CD14-positive monocyte (primary cell): ENCODE measurements at places on chromosomes 5 and 9.

- DNase-seq = no peak
Measured at GRCh38 chr5:172925336-172925948, 33.8 kb upstream of the RPL26L1 start.

DNA sequence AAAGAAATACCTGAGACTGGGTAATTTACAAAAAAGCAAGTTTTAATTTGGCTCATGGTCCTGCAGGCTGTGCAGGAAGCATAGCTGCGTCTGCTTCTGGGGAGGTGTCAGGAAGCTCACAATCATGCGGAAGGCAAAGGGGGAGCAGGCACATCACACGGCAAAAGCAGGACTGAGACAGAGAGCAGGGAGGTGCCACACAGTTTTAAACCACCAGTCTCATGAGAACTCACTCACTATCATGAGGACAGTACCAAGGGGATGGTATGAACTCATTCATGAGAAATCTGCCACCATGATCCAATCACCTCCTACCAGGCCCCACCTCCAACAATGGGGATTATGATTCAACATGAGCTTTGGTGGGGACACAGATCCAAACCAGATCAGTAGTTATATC lies 96.2 kb downstream of the OSTF1 start:
- DNase-seq = no peak

DNA sequence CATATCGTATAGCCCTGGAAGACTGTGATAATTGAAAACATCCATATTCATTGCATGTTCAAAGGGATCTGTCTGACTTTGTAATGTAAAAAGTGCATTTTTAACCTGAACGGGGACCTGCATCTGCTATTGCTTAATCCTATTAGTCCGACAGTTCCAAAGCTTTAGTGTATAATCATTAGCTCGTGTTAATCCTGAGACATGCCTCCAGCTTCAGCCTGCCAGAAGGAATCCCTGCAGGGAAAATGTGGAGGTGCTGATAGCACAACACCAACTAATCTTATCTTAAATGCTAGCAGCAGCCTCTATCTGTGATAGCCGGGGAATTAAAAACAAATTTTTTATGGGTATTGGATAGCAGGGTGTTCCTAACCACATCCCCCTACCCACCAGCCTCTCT lies 495.2 kb downstream of the TLE4 start:
- no peak for DNase-seq

- no peak for DNase-seq
Measured at GRCh38 chr9:92155221-92155620, 40.0 kb upstream of the SPTLC1 start.

GRCh38 chr5:180001136-180001535 lies 70.4 kb downstream of the RNF130 start:
- no peak for DNase-seq

DNA sequence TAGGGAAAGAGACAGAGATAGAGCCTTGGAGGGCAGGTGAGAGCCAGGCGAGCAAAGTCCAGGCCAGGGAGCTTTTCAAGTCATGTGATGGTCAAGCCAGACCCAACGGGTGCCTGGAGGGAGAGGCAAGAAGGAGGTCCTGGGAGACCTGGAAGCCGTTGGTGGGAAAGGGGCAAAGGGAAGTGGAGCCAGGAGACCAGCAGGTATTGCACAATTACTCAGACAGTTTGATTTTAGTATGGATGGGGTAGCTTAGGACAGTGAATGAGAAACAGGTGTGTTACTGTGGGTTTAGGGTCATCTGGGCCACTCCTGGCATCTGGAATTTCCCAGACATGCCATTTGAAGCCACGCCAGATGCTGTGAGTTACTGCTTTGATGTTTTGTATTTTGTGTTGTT lies 5.1 kb downstream of the SECISBP2 start:
- no peak for DNase-seq

- no peak for DNase-seq
Measured at GRCh38 chr9:35852267-35852815, 17.9 kb downstream of the OR13J1 start.

GRCh38 chr5:156927545-156927944 lies 35.5 kb downstream of the TIMD4 start:
- no peak for DNase-seq

- no peak for DNase-seq
Measured at GRCh38 chr5:32307769-32308194, 5.0 kb downstream of the MTMR12 start.

- DNase-seq = no peak
Measured at GRCh38 chr5:158154226-158155005, 295.5 kb upstream of the CLINT1 start.

GRCh38 chr5:26674846-26675245 lies 363.5 kb downstream of the CDH9 start:
- DNase-seq = no peak

GRCh38 chr5:17218353-17219005 lies 1.0 kb downstream of the BASP1 start:
- DNase-seq = peak; percentile 72

- DNase-seq = peak; percentile 31
Measured at GRCh38 chr5:78591972-78592700, 56.4 kb downstream of the LHFPL2 start.

DNA sequence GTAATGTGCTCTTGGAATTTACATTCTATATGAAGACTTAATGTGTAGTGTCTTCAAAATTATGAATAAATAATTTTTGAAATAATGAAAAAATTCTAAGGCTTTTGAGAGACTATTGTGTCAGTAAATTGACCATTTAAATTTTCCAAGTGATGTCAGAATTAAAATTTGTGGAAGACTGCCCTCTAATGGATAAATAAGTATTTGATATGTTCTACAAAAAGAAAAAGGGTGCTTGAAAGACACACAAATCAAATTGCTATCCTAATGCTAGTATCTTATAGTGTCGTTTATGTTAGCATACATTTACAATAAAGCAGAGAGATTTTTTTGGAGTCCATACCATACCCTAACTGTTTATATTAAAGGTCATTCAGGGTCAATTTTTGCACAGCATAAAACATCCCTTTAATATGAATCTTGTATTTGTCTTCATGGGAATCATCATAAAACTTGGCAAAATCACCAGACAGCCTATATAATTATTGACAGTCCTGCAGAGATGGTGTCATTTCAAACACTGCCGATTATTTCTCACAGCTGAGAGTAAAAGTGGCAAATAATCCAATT lies 120.8 kb upstream of the SLC27A6 start:
- no peak for DNase-seq

DNA sequence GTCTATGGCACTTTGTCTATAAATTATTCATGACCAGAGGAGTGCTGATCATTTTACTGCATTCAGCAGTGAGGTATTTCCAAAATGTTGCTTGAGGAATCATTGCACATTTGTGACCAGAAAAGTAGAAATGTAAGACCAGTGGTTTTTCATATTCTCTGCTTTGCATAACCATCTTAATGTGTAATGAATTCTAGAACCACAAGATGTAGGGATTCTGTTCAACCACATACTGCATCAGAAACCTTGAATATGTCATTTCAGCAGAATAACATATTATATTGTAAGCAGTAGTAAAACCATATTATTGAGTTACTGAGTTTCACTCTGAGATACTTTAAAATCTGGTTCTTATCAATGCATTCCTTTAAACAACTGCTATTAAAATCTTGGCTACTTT lies 1243.4 kb downstream of the MAT2B start:
- no peak for DNase-seq

DNA sequence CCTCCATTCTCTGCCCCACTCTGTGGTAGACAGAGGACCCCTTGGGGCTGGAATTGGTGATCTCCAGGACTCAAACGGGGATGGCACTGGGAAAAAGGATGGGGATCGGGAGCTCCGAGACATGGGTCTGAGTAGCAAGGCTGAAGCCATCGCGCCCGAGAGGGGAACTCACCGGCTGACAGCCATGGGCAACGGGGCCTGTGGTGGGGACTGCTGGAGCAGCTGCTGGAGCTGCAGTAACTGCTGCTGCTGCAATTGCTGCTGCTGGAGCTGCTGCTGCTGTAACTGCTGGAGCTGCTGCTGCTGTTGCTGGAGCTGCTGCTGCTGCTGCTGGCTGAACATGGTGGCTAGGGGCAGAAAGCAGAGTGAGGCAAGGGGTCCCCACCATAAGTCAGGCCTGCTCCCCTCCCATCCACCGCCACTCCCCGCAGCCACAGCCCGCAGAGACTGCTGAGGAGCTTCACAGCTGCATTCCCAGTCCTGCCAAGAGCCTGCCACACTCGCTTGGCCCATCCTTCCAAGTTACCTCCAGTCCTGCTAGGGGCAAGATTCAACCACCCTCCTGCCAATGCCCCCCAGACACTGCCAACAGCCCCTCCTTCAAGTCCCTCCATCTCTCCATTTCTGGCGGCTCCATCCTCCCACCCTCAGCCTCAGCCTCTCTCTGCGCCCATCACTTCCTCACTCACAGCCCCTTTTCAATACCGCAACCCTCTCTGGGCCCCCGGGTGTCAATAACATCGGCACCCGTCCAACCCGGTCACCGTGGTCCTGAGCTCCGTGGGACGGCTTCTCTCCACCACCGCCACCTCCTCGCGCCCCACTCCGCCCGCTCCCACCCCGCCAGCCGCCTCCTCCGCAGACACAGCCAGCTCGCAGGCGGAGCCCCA lies 611 bp downstream of the CIZ1 start:
- no peak for DNase-seq

DNA sequence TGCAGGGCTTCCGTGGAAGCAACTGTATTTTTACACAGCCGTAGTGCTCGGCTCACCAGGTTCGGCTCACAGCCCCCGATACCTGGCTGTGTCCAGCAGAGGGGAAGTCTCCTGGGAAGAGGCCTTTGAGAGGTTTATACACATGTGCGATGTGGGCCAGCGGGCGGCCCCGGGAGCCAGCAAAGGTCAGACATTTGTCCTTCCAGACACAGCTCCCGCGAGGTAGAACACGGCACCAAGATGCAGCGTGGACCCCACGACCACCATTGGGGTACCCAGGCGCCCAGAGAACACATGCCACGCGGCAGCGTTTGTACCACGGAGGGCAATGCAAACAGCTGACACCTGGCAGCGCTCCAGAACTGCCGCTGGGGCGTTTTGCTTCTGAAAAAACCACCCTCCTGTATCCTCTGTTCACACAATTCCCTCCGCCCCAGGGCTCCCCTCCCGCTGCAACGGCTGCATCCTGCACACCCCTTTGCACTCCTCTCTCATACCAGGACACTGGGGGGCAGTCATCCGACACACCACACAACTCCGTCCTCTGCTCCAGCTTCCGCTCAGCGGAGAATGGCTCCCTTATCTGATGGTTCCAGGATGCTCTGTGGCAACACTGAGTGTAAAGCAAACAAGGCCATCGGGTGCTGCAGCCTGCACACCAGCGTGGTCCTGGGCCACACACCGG lies 235.3 kb downstream of the SYK start:
- peak; percentile 67 for DNase-seq

DNA sequence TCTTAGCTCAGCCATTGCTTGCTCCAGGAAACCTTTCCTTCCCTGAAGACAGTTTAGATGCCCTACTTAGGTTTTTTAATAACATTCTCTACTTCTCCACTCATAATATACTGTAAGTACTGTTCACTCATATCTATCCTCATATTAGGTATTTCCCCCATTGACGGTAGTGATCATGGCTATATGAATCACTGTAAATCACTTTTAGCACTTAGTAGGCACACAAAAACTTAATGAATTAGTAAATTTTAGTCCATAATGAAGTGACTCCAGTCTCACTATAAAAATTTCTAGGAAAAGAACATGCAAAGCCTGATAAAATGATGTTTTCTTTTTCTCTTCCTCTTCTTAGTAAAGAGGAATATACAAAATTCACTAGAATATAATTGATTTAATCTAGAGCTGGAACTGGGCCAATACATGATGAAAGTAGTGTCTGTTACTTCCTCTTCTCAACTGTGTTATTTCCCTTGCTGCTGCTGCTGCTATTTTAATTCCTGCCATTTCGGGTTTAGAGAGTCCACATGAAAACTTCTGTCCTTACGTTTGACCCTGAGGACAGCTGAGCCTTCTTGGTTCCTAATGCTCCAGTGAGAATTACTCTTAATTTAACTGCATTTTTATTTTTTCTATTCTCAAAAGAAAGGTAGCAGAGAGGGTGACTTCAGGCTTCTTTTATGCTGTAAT lies 73.5 kb downstream of the LNPEP start:
- DNase-seq = peak; percentile 75

- DNase-seq = no peak
Measured at GRCh38 chr9:88523056-88523455, 11.9 kb upstream of the NXNL2 start.

GRCh38 chr5:37886242-37886905 lies 46.5 kb upstream of the GDNF start:
- DNase-seq = no peak

GRCh38 chr9:113955076-113955752 lies 79.1 kb downstream of the ZNF618 start:
- DNase-seq = no peak

GRCh38 chr5:72776684-72777083 lies 39.8 kb upstream of the TNPO1 start:
- DNase-seq = no peak

DNA sequence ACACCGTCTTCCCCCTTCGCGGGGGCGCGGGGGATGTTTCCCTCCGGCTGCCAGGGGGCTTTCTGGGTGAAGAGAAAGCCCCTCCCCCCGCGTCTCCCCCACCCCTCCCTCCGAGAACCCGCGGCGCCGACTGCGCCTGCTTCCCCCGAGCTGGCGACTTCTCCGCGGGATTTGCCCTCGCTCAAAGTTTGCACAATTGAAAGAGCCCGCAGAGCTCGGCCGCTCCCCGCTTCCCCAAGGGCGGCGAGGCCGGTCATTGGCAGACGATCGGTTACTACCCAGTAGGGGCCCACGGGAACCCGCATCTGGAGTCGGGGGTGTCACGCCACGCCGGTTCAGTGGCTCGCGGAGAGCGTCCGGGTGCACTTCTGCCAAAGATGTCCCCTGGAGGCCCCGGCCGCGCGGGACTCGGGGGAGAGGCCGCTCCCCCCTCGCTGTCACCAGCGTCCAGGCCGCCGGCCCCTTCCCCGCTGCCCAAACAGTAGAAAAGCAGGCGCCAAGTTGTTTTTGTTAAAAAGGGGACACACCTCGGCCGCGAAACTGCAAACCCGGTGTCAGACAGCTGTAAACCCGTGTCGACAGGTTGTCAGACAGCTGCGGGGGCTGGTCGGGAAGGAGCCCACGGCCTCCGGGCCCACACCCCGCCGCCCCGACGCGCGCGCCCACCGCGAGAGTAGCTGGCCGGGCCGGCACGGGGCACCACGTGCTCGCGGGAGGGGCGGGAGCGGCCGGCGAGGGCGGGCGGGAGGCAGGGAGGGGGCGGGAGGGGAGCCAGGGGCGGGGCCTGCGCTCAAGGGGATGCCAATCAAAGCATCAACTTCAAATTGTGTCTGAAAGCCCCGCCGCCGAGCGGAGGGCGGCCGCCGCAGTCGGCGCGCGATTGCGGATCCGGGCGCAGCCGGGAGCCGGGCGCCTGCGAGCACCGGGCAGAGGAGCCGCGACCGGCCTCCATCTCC lies at the start of gene IRX1:
IRX1 (plus strand) TSS at position 827 of the 956 bp plus-strand sequence. CDS start 274 bp downstream, outside the sequence.
- no peak for DNase-seq
